Activated CD8-positive, alpha-beta memory T cell treated with anti-CD3 and anti-CD28 coated beads, Interleukin-2, amount 10 ng/mL, durations not matched to agents 7 days and 5 days (primary cell): ENCODE measurements at places on chromosomes 4 and X. TPM values are rescaled to one million over a fixed set of nuclear protein-coding genes. Genes with fewer than 3 reads are reported as not detected.
A peak's percentile ranks its signal among the peaks of the same experiment; 100 is the strongest.

DNA sequence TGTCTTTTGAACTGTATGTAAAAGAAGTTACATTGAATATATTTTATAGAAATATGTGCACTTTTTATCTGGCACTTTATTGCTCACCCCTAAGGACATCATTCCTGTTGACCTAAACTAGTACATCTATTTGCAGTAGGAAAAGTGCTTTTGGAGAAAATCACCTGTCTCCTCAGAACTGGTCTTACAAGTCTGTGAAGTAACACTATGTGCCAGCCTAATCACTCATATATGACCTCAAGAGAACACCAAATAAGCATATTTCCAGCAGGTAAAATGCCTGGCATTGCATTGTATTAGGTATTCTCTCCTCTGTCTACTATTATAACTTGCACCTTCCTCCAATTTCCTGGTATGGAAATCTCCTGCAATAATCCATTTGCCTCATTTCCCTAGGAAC lies 4.0 kb upstream of the GASK1B start:
- H3K27me3 ChIP-seq, result peaks cover 14% of the 10 kb centered on the region
- H3K4me3 ChIP-seq, result no peak overlapping the region
- peaks cover 5% of the 10 kb centered on the region for H3K4me1 ChIP-seq
- H3K27ac ChIP-seq, result no peak overlapping the region
- DNase-seq, result no peak
- H3K36me3 ChIP-seq, result no peaks in the 10 kb centered on the region

DNA sequence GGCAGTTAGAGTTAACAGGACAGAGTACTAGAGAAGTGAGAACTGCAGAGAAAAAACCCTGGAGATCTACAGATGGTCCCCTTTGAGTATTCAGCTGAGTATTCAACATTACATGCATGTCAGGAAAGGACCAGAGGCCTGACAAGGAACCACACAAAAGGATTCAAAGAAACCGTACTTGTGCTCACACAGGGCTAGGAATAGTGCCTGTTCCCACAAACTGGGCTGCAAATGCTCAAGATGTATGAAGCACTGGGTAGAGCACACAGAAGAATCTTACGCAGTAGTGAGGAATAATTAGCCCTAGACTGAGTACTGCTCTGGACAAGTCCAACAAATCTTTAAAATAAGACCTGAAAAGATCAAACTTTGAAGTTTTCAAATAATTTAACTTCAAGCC lies 17.6 kb downstream of the PTPN13 start:
- no peaks in the 10 kb centered on the region for H3K27me3 ChIP-seq
- H3K36me3 ChIP-seq, result no peaks in the 10 kb centered on the region
- no peak overlapping the region for H3K4me3 ChIP-seq
- H3K4me1 ChIP-seq, result no peaks in the 10 kb centered on the region
- H3K27ac ChIP-seq, result no peak overlapping the region

DNA sequence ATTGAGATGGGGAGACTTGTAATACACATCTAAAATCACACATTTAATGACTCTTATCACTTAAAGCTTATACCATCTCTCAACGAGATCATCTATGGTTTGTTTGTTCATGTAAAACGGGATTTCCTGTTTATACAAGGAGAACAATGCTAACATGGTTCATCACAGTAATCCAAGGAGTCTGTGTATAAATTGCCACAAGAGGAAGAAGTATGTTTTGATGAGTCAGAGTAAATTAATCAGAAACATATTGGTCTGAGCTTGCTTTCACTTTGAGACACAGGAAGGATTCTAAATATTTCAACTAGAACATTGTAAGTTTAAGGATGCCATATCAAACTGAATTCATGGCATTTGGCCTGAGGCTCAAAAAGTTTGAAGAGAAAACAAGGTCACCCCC lies 594.1 kb downstream of the GLUD2 start:
- DNase-seq, result no peak
- no peak overlapping the region for H3K4me3 ChIP-seq
- H3K27ac ChIP-seq, result no peak overlapping the region
- no peaks in the 10 kb centered on the region for H3K27me3 ChIP-seq
- H3K36me3 ChIP-seq, result no peaks in the 10 kb centered on the region
- no peaks in the 10 kb centered on the region for H3K4me1 ChIP-seq

- no peak overlapping the region for H3K27ac ChIP-seq
- no peak for DNase-seq
- no peak overlapping the region for H3K4me3 ChIP-seq
- no peaks in the 10 kb centered on the region for H3K4me1 ChIP-seq
These were observed 155.1 kb downstream of the SHROOM3 start for GRCh38 chr4:76589872-76590797.

GRCh38 chr4:160562661-160563060 lies 1459.8 kb downstream of the RAPGEF2 start:
- no peaks in the 10 kb centered on the region for H3K27me3 ChIP-seq
- no peak for DNase-seq
- H3K4me1 ChIP-seq, result no peaks in the 10 kb centered on the region
- no peak overlapping the region for H3K4me3 ChIP-seq

- H3K27me3 ChIP-seq, result no peaks in the 10 kb centered on the region
- H3K4me3 ChIP-seq, result no peak overlapping the region
- no peaks in the 10 kb centered on the region for H3K36me3 ChIP-seq
- H3K27ac ChIP-seq, result no peak overlapping the region
- DNase-seq, result no peak
These were observed 23.4 kb downstream of the INTU start for GRCh38 chr4:127656047-127656680.

DNA sequence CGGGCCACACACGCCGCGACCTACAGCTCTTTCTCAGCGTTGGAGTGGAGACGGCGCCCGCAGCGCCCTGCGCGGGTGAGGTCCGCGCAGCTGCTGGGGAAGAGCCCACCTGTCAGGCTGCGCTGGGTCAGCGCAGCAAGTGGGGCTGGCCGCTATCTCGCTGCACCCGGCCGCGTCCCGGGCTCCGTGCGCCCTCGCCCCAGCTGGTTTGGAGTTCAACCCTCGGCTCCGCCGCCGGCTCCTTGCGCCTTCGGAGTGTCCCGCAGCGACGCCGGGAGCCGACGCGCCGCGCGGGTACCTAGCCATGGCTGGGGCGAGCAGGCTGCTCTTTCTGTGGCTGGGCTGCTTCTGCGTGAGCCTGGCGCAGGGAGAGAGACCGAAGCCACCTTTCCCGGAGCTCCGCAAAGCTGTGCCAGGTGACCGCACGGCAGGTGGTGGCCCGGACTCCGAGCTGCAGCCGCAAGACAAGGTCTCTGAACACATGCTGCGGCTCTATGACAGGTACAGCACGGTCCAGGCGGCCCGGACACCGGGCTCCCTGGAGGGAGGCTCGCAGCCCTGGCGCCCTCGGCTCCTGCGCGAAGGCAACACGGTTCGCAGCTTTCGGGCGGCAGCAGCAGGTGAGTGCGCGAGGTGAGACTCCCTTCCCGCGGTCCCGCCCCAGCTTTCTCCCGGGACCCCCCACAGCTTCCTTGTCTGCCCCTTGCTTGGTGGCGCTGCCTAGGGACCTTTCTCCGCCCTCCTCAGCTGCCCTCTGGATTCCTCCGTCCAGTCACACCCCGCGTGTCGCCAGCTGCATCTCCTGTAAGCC lies 678 bp downstream of the BMP3 start:
- H3K27me3 ChIP-seq, result peaks cover 70% of the 10 kb centered on the region
- peaks cover 10% of the 10 kb centered on the region for H3K4me1 ChIP-seq
- no peak for DNase-seq
- H3K27ac ChIP-seq, result no peak overlapping the region
- H3K4me3 ChIP-seq, result peak overlapping the region; percentile 73
- peaks cover 1% of the 10 kb centered on the region for H3K36me3 ChIP-seq

DNA sequence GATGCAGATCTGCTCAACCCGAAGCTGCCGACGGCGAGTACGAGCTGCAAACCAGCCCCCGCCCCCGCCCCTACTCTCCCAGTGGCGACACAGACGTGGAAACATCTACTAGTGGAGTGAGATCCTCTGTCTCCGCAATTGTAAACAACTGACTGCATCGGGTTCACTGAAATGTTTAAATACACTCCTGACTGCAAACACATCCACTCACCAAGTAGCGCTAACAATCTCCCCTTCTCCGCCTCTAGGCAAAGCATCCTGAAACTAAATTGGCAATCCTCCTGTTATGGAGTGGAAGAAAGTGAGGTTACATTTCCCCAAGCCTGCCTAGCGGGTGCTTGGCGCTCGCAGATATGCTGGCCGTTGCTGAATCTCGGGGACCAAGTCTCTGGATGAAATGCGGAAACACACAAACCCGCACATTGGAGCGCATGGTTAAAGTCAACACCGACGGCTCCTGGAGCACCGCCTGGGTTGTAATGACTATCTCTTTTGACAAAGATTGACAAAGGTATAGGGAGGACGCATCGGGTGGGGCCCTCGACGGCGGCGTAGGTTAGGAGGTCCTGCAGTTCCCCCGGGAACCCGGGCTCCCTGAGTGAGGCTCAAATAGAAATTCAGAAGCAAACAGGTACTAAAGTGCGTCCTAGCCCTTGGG lies 117.0 kb upstream of the TEX13C start:
- peaks cover 17% of the 10 kb centered on the region for H3K4me1 ChIP-seq
- peak overlapping the region; percentile 25 for H3K4me3 ChIP-seq
- peaks cover 45% of the 10 kb centered on the region for H3K27me3 ChIP-seq

DNA sequence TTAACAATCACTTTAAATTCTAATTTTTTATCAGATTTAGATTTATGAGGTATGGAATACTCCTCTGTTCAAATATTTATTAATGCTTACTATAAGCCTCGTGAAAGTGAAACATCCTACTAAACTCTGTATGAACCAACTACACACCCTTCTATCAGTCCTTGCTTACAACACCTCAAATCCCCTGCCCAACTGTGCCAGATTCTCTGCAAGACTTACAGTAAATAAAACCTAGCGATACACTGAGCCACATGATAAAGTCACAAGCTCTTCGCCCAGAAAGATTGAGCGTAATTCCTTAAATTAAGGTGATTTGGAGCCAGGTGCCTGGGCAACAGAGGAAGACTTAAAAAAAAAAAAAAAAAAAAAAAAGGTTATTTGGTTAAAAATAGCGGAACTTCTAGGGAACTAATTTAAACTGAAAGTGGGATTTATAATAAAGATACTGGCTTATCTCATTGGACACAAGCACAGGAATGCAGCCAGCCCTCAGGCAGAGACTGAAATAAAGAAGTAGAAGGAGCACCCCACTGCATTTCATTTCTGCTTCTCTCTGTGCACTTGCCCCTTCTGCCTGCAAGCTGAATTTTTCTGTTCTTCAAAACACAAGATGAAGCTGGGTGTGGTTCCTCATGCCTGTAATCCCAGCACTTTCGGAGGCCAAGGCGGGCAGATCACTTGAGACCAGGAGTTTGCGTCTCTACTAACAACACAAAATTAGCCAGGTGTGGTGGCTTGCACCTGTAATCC lies 17.5 kb upstream of the C4orf36 start:
- DNase-seq, result no peak
- H3K4me3 ChIP-seq, result no peak overlapping the region
- H3K4me1 ChIP-seq, result peaks cover 14% of the 10 kb centered on the region
- no peaks in the 10 kb centered on the region for H3K27me3 ChIP-seq
- H3K27ac ChIP-seq, result no peak overlapping the region

DNA sequence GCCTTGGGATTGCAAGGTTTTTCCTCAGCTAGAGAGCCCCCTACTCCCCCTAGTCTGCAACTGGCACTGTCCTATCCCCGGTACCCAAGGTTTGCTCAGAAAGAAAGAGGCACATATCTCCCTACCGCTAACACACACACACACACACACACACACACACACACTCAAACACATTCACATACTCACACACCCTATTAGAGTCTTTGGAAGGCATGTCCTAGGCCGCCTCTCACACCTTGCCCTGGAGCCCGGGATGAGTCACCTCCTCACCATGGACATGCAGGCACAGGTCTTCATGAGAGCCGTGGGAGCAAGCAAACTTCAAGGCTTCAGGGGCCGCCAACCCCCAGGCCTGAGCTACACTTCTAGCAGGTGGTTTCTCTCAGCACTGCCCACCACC lies 49.2 kb downstream of the PJA1 start:
- H3K27ac ChIP-seq, result no peak overlapping the region
- no peaks in the 10 kb centered on the region for H3K36me3 ChIP-seq
- H3K4me1 ChIP-seq, result peaks cover 3% of the 10 kb centered on the region
- no peak for DNase-seq

DNA sequence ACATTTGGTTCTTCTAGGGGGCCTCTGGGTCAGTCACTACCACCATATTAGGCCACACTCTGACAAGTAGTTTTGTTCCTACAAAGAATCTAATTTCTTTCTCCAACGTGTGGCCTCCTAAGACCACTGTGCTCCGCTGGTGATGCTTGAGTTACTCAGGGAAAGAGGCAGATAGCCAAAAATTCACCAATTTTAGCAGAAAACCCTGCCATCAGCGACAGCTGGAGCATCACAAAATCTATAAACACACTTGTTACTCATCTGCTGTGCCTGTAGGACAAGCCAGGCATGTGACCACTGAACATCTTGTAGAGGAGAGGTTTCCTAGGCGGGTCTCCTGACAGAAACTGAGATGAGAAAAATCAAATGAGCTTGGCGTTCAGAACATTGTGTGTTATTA lies 105.4 kb downstream of the SYNPO2 start:
- DNase-seq, result no peak
- peaks cover 6% of the 10 kb centered on the region for H3K27me3 ChIP-seq
- no peak overlapping the region for H3K4me3 ChIP-seq
- H3K4me1 ChIP-seq, result no peaks in the 10 kb centered on the region
- no peaks in the 10 kb centered on the region for H3K36me3 ChIP-seq
- H3K27ac ChIP-seq, result no peak overlapping the region

DNA sequence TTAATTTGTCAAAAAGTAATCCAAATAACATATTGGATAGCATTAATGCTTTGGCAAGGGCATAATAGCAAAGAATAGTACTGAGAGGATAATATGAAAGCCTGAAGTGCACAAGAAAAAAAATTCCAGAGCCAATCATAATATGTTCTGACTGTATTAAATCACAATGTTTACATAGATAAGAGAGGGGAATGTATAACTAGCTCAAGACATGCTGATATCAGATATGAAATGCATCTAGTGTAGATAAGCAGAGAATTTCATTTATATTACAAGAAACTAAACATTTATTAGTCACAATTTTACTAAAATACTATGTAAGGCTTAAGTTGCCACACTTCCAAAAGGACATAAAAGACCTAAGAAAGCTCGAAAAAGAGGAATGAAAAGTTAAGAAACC lies 193.3 kb downstream of the BANK1 start:
- H3K27ac ChIP-seq, result no peak overlapping the region
- H3K36me3 ChIP-seq, result no peaks in the 10 kb centered on the region
- DNase-seq, result no peak
- H3K4me1 ChIP-seq, result no peaks in the 10 kb centered on the region
- H3K4me3 ChIP-seq, result no peak overlapping the region
- peaks cover 11% of the 10 kb centered on the region for H3K27me3 ChIP-seq

PPID gene
- total RNA-seq, result 43.9 TPM

CABS1 gene
- total RNA-seq, result not detected

CT45A3 gene
- total RNA-seq, result not detected

RFC1 gene
- total RNA-seq, result 72.1 TPM

VGLL1 gene
- total RNA-seq, result not detected

TACR3 gene
- total RNA-seq, result not detected

IL1RAPL1 gene
- not detected for total RNA-seq
